ENCODE measurements at places on chromosomes 11 and 22.

DNA sequence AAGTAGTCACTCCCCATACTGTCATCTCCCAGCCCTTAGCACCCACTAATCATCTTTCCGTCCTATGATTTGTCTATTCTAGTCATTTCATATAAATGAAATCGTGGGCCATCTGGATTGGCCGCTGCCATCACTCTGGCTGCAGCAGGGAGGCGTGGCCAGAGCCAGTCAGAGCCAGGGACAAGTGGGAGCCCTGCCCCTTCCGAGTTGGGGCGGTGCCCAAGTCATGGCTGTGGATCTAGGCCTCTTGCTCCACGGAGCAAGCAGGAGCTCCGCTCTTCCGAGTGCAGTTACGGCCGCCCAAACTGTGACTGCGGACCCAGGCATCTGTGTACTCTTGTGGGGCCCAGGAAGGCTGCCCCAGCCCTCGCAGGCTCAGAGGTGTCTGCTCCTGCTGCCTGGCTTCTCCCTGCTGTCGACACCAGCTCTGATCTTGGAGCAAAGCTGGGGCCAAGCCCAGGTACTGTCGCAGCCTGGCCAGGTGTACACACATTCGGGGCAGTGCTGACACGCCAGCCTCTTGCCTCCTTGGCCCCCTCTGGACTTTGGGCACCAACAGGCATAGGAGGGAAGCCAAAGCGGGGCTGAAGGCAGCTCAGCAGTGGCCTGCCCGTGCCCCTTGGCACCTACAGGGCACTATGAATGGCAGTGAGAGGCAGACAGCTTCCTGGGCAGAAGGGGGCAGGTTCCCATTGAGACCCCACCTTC, 8.4 kb downstream of the MRPL48 start:
- no peak for DNase-seq

DNA sequence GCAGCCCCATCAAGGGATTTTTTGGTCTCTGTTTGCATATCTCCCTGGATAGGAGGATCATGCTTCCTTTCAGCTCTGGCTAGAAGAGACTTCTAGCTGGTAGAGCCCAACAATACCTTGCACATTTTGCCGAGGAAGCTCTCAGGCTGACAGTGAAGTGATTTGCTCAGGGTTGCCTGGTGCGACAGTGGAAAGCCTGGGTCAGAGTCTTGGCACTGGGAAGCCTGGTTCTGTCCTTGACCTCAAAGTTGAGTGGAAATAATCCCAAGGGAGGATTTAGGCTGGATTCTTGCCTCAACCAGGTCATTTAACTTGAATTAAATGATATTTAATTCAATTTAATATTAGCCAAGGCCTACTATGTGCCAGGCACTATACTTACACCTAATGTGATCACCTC, 24.4 kb upstream of the ALG8 start:
- no peak for DNase-seq

DNA sequence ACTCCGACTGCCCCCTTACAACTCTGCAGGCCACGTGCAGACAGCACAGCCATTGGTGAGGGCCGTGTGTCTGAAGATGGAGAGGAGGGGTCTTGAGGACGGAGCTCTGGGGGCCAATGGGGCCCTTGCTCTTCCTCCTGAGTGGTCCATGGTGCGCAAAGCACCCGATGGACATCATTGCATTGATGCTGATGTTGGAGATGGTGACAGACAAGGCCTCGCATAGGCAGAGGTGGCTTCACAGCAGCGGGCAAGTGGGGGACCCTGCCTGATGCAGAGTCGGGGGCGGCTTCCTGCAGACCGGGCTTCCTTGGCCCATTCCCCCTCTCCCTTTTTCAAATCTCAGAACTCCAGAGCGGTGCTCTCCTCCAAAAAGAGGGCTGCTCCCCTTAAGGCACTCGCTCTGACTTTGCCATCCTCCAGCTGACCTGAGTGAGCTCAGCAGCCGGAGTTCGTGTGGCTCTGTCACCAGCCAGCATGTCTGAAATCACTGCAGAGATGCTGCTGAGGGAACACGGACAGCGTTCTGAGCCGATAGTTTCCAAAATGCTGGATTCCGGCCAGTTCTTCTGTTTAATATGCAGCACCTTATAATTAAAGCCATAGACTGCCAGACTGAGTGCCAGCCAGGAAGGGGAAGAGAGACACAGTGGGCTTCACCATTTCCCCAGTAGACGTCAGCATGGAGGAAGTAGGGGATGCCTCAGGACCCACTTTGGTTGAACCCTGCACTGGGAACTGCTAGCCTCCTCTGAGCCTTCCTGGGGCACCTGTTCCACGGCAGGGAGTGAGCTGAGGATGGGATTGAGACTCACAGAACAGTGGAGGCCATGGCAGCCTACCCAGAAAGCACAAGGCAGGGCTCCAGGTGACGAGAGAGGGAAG, 278.2 kb downstream of the BRD1 start:
- DNase-seq = peak; percentile 43

- DNase-seq = no peak
Observed at GRCh38 chr22:47328550-47329243, 566.2 kb downstream of the TBC1D22A start.

DNA sequence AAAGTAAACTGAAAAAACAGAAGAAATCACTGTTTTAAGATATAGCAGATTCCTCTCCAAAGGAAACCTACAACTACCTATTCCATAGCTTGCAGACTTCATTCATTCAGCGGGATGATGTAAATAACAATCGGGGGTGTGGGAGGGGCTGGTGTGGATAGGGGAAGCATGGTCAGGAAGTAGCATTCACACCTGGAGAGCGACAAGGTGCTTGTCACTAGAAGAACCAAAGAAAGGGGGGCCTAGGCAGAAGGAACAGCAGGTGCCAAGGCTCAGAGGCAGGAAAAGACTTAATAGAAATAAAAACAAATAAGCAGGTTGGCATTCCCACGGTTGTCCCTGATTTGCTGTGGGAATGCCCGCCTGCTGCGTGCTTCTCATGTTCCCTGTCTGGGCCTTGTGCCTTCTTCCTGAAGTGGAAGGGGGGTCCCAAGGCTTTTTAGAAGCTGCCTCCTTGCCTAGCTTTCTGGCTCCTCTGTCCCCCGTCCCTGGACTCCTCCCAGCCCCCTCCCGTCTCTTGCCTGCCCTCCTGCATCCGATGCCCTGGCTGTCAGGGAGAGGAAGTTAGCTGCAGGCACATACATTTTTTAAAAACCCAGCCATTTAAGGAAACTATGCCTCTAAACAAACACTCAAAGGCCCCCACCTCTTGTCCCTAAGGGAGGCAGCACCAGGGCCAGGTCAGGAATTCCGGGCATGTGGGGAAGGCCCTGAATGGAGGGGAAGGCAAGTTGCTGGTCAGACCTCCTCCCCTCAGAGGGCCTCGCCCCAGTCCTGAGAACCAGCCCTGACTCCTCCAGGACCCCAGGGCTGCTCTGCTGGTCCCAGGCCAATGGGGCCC, 54.7 kb upstream of the PRDM11 start:
- DNase-seq = no peak

- DNase-seq = no peak
Observed at GRCh38 chr11:117221775-117222517, 9.9 kb downstream of the PCSK7 start.

- DNase-seq = no peak
Observed at GRCh38 chr11:19561011-19561410, 151.6 kb upstream of the NAV2 start.

DNA sequence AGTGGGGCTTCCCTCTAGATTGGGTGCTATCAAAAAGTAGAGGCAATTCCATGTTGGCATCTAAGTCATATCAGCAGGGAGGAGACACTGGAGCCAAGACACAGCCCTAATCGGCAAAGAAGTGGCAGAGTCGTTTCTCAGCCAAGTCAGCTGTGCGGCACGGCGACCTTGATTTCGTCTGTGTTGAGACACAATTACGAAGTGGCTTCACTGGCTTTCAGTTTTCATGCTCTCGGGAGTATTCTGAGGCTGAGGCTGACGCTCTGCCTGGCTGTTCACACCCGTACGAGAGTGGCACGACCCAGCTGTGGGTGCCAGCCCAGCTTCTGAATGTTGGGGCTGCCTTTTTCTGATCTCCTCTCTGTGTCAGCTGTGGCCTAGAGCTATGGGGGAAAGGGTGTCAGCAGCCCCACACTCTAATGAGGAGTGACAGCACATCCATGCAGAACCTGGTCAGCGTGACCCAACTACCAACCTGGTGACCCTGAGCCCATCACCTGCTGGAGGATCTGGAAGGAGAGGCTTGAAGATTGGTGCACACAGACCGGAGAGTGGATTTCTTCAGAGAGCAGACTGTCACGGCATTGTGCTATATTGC, 105.7 kb upstream of the TMEM45B start:
- no peak for DNase-seq

GRCh38 chr11:20162824-20163782, 2.8 kb upstream of the DBX1 start:
- peak; percentile 29 for DNase-seq

GRCh38 chr11:121367844-121368225, 75.3 kb downstream of the SC5D start:
- DNase-seq = no peak

DNA sequence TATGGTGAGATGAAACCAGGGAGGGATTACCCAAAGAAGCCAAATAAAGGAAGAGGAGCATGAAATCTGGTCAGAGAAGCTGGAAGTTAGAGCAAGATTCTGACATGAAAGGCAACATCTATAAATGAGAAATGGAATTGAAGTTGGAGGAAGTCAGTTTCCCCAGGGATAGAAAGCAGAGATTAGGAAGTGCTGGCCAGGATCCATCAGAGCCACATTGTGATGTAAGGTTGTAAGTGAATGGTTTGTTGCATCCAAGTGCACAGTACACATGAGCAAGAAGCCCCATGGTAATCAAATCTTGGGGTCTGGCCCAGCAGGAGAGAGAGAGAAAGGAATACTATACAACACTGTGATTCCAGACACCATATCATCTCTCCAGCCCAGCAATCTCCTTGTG, 6.6 kb upstream of the NLRP10 start:
- DNase-seq = no peak

- DNase-seq = no peak
Observed at GRCh38 chr11:34448223-34448994, 9.7 kb downstream of the CAT start.

DNA sequence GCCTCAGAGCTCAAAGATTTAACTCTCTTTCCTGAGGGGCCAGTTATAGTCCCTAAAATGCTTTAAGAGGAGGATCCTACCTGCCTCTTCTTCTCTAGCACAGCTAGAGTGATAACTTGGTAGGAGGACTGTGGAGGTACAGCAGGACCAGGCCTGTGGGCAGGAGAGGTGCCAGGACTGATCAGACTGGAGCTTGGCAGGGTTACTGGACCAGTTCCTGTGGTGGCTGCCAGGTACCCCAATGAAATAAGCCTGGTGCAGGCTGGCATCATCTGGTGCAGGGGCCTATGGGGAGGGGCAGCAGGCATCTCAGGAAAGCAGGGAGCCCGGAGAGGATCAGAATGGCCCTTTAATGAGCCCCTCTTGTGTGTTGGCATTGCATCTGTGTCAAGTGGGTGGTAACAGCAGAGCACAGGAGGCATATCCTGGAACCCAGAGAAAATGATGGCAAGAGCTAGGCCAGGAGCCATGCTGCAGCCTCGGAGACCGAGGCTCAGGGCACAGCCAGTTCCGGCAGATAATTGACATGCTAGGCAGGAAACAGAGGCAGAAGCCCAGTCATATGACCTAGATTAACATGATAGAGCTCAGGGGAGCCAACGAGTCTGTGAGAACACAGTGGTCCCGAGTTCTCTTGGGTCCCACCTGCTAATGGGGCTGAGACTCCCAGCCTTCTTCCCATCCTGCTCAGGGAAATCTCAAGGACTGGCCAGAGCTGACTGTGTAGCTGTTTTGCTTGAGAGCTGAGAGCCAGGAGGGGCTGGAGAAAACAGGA, 187.5 kb upstream of the ZBED5 start:
- DNase-seq = no peak

DNA sequence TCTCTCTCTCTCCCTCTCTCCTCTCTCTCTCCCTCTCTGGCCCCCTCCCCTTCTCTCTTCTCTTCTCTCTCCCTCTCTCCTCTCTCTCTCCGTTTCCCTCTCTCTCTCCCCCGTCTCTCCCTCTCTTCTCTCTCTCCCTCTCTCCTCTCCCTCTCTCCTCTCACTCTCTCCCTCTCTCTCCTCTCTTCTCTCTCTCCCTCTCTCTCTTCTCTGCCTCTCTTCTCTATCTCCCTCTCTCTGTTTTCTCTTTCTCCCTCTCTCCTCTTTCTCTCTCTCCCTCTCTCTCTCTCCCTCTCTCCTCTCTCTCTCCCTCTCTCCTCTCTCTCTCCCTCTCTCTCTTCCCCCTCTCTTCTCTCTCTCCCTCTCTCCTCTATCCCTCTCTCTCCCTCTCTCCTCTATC, 98.3 kb upstream of the FGF3 start:
- DNase-seq = no peak

DNA sequence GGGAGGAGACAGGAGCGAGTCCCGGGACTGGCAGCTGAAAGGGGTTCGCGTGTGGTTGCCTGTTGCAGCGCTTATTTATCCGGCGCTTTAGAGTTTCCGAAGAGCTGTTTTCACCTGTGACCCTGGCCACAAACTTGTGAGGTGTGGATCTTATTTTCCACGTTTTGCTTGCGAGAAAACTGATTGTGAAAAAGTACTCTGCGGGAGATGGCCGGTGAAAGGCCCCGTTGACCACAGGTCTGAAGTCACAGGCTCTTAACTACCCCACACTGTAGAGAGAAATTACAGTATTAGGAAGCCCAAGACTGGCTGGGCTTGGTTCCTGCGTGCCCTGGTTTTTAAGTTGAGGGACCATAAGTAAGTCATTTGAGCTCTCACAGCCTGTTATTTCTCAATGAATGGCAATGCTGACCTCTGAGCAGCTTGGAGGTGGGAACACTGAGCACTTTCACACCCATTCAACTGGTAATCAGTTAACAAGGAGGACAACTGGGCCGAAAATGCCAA, 379 bp upstream of the RAB38 start:
- DNase-seq = no peak

GRCh38 chr11:114236829-114237228, 59.4 kb upstream of the NNMT start:
- DNase-seq = no peak

- peak; percentile 21 for DNase-seq
Observed at GRCh38 chr22:23065069-23065451, 5.3 kb upstream of the GNAZ start.

DNA sequence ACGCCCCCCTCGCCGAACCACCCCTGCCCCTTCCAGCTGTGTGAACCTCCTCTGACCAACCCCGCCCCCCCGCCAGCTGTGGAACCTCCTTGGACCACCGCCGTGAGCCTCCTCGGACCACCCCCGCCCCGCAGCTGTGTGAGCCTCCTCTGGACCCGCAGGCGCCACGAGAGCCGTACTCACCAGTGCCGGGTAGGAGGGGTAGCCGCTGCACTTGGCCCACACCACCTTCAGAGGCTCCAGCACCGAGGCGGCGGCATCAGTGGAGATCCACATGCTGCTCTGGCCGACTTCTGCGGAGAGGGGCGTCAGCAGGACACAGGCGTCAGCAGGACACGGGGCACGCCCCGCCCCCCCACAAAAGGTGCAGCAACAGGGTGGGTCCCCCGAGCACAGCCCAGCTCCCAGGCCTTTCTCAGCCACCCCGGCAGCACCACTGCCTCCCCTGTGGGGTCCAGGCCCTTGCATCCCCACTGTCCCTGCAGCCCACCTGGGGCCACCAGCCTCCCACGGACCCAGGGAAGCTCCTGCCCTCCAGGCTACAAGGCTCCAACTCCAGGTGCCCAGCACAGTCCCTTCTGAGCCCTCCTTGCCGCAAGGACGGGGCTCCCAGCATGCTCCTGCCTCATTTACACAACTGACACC, 51.7 kb downstream of the BRD1 start:
- DNase-seq = no peak

- DNase-seq = no peak
Observed at GRCh38 chr11:114883472-114883871, 205.1 kb downstream of the NXPE2 start.
